Activated CD4-positive, alpha-beta T cell treated with anti-CD3 and anti-CD28 coated beads for 36 hours (primary cell): ENCODE measurements at places on chromosomes 1 and 21. TPM values are rescaled to one million over a fixed set of nuclear protein-coding genes. Genes with fewer than 3 reads are reported as not detected.
A peak's percentile ranks its signal among the peaks of the same experiment; 100 is the strongest.

DNA sequence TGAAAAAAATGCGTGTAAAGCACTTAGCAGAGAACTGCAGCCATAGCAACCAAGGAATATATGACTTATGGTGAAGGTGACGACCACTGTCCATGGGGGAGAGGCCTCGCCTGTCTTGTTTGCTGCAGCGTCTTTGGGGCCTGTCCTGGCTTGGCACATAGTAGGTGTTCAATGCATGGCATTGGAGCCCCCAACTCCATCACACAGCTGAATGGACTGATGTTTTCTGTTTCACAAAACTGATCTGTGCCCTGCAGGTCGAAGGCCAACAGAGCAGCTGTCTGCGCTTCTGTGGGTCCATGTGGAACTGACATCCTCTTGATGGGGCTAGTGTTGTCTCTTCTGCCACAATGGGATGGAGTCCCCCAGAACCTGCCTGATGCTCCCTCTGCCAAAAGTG is 296.0 kb downstream of the PTPRU start:
- H3K4me1 ChIP-seq = no peaks in the 10 kb centered on the region
- no peak overlapping the region for H3K4me3 ChIP-seq
- no peak overlapping the region for H3K27ac ChIP-seq
- DNase-seq = no peak
- H3K36me3 ChIP-seq = no peaks in the 10 kb centered on the region

- no peaks in the 10 kb centered on the region for H3K27me3 ChIP-seq
- peaks cover 4% of the 10 kb centered on the region for H3K4me1 ChIP-seq
- H3K36me3 ChIP-seq = no peaks in the 10 kb centered on the region
- no peak for DNase-seq
- H3K27ac ChIP-seq = no peak overlapping the region
Observed at GRCh38 chr1:172108161-172108893, 267.0 kb downstream of the DNM3 start.

GRCh38 chr1:60622486-60622885 is 459.9 kb upstream of the NFIA start:
- no peaks in the 10 kb centered on the region for H3K4me1 ChIP-seq
- H3K27ac ChIP-seq = no peak overlapping the region
- H3K4me3 ChIP-seq = no peak overlapping the region

- H3K27ac ChIP-seq = no peak overlapping the region
- peaks cover 6% of the 10 kb centered on the region for H3K27me3 ChIP-seq
- no peaks in the 10 kb centered on the region for H3K4me1 ChIP-seq
- no peaks in the 10 kb centered on the region for H3K36me3 ChIP-seq
Observed at GRCh38 chr1:8241417-8242014, 76.4 kb upstream of the SLC45A1 start.

DNA sequence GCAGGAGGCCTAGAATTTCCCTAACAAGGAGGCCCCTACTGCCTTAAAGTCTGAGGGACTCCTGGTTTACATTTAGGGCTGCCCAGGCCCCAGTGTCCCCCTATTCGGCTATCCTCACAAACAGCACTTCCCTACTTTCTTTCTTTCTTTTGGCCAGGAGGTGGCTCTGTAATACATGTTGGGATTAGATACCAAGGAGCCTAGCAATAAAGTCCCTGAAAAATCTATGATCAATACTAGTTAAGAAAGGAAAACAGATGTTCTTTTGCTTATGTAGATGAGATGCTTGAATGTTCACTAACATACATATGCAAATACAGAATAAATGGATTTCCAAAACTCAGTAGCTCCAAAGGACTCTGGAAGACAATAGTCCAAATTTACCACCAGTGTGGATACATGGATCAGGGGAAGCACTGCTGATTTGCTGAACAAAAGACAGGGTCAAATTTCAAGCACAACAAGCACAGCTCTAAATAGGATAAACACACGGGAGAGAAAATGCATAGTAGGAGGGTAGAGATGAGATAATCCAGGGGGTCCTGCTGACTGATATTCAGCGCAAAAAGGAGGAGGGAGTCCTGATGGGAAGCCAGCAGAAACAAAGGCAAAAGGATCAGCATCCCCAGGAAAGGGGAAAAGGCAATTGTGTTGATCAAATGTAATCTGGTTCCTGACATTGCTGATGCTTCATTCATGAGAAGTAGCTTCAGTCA is 240.0 kb downstream of the NUF2 start:
- H3K27ac ChIP-seq = no peak overlapping the region
- H3K27me3 ChIP-seq = no peaks in the 10 kb centered on the region
- no peaks in the 10 kb centered on the region for H3K36me3 ChIP-seq
- DNase-seq = no peak
- no peak overlapping the region for H3K4me3 ChIP-seq

Gene TRIM58
- total RNA-seq = 0.16 TPM

Gene COL6A1
- total RNA-seq = 0.69 TPM

Gene C1QTNF12
- 1.6 TPM for total RNA-seq

DNA sequence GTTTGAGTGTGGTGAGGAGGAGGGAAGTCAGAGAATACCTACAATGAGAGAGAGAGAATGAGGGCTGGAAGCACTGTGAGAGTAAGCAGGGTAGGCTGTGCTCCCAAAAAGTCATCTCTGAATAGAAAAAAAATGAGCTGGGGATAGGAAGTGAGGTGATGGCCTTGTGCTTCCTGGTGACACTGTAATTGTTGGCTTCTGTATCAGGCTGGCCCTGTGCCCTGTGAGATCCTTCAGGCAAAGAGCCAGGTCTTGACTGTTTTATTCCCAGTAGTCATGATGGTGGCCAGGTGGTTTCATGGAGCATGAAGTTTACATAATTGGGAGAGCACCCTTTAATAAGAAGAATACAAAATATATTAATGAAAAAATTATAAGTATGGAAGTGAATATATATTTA is 20.4 kb upstream of the SPATA6 start:
- no peaks in the 10 kb centered on the region for H3K4me1 ChIP-seq
- no peak overlapping the region for H3K27ac ChIP-seq
- no peaks in the 10 kb centered on the region for H3K27me3 ChIP-seq
- no peak overlapping the region for H3K4me3 ChIP-seq
- H3K36me3 ChIP-seq = no peaks in the 10 kb centered on the region

DNA sequence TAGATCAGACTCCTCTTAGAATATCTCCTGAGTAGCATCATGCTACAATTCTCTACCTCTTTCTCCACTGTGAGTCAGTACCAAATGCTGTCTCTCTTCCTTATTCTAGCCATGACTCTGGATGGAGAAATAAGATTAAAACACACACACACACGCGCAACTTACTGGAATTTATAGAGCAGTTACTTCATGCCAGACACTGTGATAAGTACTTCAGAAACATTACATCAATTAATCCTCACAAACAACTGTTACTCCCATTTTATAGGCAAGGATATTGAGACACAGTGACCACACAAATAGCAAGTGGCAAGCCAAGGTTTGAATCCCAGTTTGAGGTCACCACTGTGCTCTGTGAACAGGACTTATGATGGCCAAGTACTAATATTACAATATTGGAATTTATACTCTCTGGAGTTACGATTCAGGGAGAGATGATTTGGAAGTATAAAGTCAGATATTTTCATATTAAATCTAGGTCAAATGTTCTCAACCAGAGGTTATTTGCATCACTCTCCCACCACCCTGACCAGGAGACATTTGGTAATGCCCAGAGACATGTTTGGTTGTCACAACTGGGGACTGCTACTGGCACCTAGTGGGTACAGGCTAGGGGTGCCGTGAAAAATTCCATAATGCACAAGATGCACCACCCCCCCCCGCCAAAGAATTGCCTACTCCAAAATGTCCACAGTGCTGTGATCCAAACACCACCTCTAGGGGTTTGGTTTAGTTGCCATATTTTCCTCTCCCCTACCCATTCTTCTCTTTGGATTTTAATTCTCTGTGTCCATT is 221.6 kb downstream of the LTN1 start:
- H3K27ac ChIP-seq = peak overlapping the region; percentile 8
- no peak for DNase-seq
- peaks cover 56% of the 10 kb centered on the region for H3K4me1 ChIP-seq
- H3K36me3 ChIP-seq = peaks cover 23% of the 10 kb centered on the region

Gene GUCA2B
- total RNA-seq = not detected

DNA sequence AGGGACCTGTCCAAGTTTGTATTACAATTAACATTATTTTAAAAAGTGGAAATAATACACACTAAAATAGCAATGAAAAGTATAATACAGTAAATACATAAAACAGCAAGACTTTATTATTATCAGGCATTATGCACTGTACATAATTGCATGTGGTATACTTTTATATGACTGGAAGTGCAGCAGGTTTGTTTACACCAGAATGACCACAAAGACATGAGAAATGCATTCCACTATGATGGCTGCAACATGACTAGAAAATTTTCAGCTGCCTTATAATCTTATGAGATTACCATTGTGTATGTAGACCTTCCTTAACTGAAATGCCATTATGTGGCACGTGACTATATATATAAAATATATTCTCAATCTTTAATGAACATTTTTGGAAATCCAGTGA is 1699.6 kb downstream of the KCNT2 start:
- H3K4me3 ChIP-seq = no peak overlapping the region
- no peak for DNase-seq
- no peaks in the 10 kb centered on the region for H3K4me1 ChIP-seq

Gene MXRA8
- 0.25 TPM for total RNA-seq

DNA sequence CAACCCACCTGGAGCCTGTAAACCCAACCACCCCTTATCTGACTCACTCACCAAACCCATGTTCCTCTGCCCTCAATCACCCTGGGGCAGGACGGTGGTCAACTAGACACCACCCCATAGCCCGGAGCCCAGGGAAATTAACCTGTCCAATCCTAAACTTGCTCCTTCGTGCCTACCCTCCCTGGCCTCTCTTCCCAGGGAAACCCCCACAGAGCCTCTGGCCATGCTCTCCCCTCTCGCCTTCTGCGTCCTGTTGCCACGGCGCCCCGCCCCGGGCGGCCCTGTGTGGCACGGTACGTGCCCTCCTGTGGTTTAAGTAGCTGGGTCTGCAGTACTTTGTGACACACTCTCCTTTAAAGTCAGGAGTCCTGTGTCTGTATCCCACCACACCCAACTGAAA is 4.0 kb upstream of the FTCD start:
- H3K4me1 ChIP-seq = no peaks in the 10 kb centered on the region
- no peaks in the 10 kb centered on the region for H3K36me3 ChIP-seq
- no peak overlapping the region for H3K27ac ChIP-seq

- no peak overlapping the region for H3K4me3 ChIP-seq
- no peaks in the 10 kb centered on the region for H3K27me3 ChIP-seq
Observed at GRCh38 chr1:243459059-243459458, 203.2 kb downstream of the SDCCAG8 start.

Gene TNFSF4
- 0.33 TPM for total RNA-seq

- no peaks in the 10 kb centered on the region for H3K4me1 ChIP-seq
- H3K4me3 ChIP-seq = no peak overlapping the region
- no peaks in the 10 kb centered on the region for H3K36me3 ChIP-seq
Observed at GRCh38 chr1:232551386-232551785, 78.5 kb downstream of the SIPA1L2 start.

Gene ELAPOR1
- total RNA-seq = 7.1 TPM

DNA sequence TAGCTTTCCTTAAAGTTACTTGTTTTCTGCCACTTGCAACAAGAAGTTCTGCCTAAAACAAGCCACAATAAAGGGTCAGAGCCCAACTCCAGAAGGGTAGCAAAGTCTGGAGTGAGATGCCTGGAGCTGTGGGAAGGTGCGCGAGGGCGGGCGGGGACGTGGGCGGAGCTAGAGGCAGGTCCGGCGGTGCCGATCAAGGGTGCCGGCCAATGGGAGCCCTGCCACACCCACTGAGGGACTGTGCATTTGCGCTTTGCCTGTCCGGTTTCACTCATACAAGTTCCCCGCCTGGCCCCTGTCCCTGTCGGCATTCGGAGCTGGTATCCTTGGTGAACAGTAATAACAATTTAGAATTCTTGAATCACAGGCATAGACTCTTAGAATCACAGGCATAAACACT is 732.4 kb downstream of the MATN1 start:
- H3K4me3 ChIP-seq = no peak overlapping the region
- DNase-seq = no peak
- no peaks in the 10 kb centered on the region for H3K4me1 ChIP-seq

Gene OR2L13
- not detected for total RNA-seq

Gene FAM167B
- total RNA-seq = 0.82 TPM

DNA sequence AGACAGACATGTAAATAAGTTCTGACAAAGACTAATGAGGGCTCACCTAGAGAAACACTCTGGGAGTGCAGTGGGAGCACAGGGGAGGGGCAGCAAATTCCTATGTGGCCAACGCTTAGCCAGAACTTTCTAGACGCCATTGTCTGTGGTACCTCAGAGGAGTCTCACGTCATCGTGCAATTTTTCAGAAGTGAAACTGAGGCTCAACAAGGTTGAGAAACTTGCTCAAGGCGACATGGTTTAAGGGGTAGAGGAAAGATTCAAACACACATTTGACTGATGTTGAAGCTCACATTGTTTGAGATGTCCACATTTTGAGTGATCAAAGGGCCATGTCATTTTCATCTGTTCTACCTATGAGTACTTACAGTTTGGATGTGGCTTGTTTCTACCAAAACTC is 152.6 kb upstream of the LMO4 start:
- no peaks in the 10 kb centered on the region for H3K36me3 ChIP-seq
- H3K4me1 ChIP-seq = no peaks in the 10 kb centered on the region
- no peak overlapping the region for H3K27ac ChIP-seq
- peaks cover 18% of the 10 kb centered on the region for H3K27me3 ChIP-seq
- no peak overlapping the region for H3K4me3 ChIP-seq
- DNase-seq = no peak

- DNase-seq = peak; percentile 36
- peaks cover 4% of the 10 kb centered on the region for H3K27me3 ChIP-seq
- no peak overlapping the region for H3K4me3 ChIP-seq
- no peak overlapping the region for H3K27ac ChIP-seq
- H3K36me3 ChIP-seq = no peaks in the 10 kb centered on the region
Observed at GRCh38 chr1:163528710-163529348, 207.1 kb downstream of the NUF2 start.

- peak overlapping the region; percentile 46 for H3K4me3 ChIP-seq
- peak; percentile 92 for DNase-seq
- H3K36me3 ChIP-seq = no peaks in the 10 kb centered on the region
Observed at GRCh38 chr1:40668769-40669525, 3.5 kb upstream of the RIMS3 start.

Gene STUM
- not detected for total RNA-seq

DNA sequence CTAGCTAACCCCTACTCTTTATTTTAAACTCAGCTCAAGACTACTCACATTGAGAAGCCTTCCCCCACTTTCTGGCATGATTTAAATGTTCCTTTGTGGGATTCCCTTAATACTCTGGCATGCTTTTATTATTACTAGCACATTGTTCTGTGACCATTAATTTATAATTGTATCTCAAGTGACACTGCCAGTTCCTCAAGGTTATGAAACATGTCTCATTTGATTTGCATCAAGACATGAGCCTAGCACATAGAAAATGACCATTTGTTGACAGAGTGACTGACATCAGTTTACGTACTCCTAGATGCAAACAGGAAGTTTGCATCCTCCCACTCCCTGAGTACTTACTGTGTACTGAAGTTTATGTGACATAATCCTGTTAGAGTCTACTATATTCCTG is 15.2 kb downstream of the RGS4 start:
- no peaks in the 10 kb centered on the region for H3K4me1 ChIP-seq
- H3K27me3 ChIP-seq = peaks cover 4% of the 10 kb centered on the region
- DNase-seq = no peak
- H3K36me3 ChIP-seq = no peaks in the 10 kb centered on the region
- H3K27ac ChIP-seq = no peak overlapping the region

DNA sequence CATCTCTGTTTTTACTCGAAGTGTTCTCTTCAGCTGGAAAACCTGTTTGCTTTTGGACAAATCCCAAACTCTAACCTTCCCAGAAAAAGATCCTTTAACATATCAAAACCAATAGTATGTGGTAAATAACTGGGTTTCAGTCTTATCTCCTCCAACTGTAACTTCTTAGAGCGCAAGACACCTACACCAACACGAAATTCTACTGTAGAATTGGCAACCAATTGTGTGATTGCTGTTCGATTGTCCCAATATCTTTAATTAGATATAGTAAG is 5.8 kb upstream of the MPZL1 start:
- peaks cover 43% of the 10 kb centered on the region for H3K4me1 ChIP-seq
- H3K4me3 ChIP-seq = peak overlapping the region; percentile 83
- DNase-seq = no peak
- H3K36me3 ChIP-seq = peaks cover 8% of the 10 kb centered on the region
- peak overlapping the region; percentile 91 for H3K27ac ChIP-seq
- H3K27me3 ChIP-seq = no peaks in the 10 kb centered on the region

Gene GPA33
- total RNA-seq = 0.39 TPM
